ENCODE measurements at places on chromosomes 13 and 19. TPM values are rescaled to one million over a fixed set of nuclear protein-coding genes. Genes with fewer than 3 reads are reported as not detected.

The SOX21 gene
- not detected for total RNA-seq

GRCh38 chr13:84130495-84131114, 248.3 kb upstream of the SLITRK1 start:
- no peaks in the 10 kb centered on the region for H3K4me1 ChIP-seq
- H3K4me3 ChIP-seq: no peak overlapping the region
- no peaks in the 10 kb centered on the region for H3K27me3 ChIP-seq
- no peak overlapping the region for H3K27ac ChIP-seq
- H3K36me3 ChIP-seq: no peaks in the 10 kb centered on the region
- DNase-seq: no peak

GRCh38 chr19:3665681-3666544, 34.4 kb downstream of the PIP5K1C start:
- peaks cover 46% of the 10 kb centered on the region for H3K4me1 ChIP-seq
- H3K27ac ChIP-seq: no peak overlapping the region
- H3K27me3 ChIP-seq: no peaks in the 10 kb centered on the region

DNA sequence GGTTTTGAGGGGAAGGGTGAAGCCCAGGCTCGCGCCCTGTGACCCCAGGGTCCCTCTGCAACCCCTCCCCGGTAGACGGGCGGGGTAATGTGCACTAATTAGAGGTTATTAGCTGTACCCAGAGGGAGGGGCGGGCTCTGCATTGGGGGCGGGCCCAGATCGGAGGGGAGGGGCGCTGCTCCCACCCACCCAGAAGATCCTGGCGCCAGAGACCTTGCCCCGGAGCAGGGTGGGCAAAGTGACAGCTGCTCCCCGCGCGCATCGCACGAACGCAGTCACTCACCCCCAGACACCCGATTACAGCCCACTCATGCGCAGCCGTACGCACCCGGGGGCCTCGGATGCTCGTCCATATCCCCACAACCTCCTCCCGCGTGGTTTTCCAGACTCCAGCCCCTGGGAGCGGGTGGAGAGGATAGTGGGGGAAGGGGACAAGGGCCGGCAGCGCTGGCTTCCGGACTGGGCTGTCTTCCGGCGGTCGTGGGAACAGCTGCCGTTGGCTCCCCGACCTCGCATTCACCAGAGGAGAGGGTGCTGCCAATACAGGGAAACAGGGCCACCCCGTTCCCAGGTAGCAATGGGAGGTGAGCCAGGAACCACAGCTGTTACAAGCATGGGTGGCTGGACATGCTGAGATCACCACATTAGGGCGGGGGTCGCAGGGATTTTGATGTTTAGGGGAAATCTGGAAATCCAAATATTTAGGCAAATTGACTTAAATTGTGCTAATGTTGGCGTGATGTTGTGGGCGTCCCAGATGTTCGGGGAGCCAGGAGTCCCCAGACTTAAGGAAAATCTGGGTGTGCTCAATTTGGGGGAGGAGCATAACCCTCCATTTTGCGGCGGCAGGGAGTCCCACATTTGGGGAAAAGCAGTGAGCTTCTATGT, 2.9 kb upstream of the HOOK2 start:
- H3K4me3 ChIP-seq: peak overlapping the region; percentile 85
- H3K27me3 ChIP-seq: no peaks in the 10 kb centered on the region
- H3K4me1 ChIP-seq: peaks cover 61% of the 10 kb centered on the region
- DNase-seq: no peak

- no peak for DNase-seq
- H3K27ac ChIP-seq: peak overlapping the region; percentile 82
- H3K4me1 ChIP-seq: peaks cover 97% of the 10 kb centered on the region
- H3K27me3 ChIP-seq: no peaks in the 10 kb centered on the region
Measured at GRCh38 chr19:38710928-38711725, 33.1 kb downstream of the CAPN12 start.

The CCDC194 gene
- total RNA-seq: not detected
